ENCODE measurements at places on chromosomes 1 and 21.

- DNase-seq, result no peak
Observed at GRCh38 chr1:163170975-163171676, 31.6 kb downstream of the RGS5 start.

DNA sequence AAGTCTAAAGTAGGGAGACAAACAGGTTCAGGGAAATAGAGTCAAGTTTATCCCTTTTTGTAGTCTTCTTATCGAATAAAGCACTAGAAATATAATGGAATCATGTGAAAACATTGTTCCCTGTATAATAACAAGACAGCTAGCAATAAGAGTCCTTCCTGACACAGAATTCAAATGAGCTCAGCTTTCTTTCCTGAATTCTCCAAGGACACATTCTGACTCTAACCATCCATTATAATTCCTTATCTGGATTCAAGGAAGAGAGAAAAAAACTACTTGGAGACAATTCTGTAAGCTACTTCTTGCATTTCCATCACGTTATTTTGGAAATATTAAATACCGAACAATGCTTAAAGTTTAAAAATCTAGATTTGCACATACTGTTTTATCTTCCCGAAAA lies 58.8 kb downstream of the ANKRD13C start:
- DNase-seq, result no peak

GRCh38 chr1:206435445-206435844 lies 34.8 kb upstream of the IKBKE start:
- DNase-seq, result no peak

- DNase-seq, result no peak
Observed at GRCh38 chr1:17101261-17101660, 18.0 kb downstream of the PADI2 start.

DNA sequence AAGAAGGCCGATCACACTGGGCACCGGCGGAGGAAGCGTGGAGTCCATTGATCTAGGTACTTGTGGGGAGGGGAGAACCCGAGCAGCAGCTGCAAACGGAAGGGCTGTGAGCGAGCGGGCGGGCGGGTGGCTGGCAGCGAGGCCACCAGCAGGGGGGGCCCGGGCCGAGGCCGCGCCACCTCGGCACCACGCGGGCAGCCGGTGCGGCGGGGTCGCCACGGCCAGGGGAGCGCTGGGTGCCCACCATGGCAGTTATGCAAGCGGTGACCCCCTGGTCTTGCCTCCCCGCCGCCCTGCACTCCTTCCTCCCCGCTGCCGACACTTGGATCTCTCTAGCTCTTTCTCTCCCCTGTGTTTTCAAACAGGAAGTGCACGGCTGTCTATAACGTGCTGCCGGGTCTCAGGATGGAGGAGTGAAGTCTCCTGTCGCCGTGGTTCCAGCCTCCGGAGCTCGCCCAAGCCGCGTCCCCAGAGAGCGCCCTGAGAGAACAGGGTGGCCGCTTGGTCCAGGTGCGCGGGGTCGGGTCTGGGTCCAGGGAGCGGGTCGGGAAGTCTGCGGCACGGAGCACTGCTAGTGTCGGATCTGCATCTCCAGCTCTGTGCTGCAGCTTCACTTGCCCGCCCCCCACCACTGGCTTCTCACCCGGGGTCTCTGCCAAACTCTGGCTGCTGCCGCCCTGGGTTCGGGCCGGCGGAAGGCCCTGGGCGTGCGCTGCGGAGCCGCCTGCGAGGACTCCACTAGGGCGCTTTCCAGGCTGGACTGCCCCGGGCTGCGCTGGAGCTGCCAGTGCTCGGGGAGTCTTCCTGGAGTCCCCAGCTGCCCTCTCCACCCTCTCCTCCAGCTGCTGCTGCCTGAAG lies 22.7 kb downstream of the LRRC8D start:
- DNase-seq, result peak; percentile 62

- DNase-seq, result no peak
Observed at GRCh38 chr1:53277326-53277725, 39.0 kb upstream of the MAGOH start.

- DNase-seq, result no peak
Observed at GRCh38 chr1:19369396-19370090, 57.4 kb downstream of the SLC66A1 start.

- no peak for DNase-seq
Observed at GRCh38 chr1:222893255-222893654, 78.4 kb downstream of the DISP1 start.

DNA sequence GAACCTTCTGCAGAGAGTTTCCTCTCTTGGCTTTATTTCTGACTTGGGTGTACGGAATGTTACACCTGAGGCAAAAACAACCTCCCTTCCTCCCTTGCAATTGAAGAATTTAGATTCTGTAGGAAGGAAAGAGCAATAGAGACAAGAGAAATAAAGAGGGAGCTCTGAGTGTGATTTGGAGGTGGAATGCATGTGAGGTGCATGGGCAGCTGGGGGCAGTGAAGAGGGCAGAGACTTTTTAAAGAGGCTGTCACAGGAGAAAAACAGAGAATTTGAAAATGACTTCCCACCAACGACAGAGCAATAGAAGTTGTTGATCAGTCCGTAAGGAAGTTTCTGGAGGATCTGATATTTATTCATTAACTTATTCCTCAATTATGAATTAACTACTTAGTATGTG lies 172.0 kb upstream of the B3GALT2 start:
- no peak for DNase-seq

GRCh38 chr21:44989943-44990780 lies 50.3 kb downstream of the SLX9 start:
- DNase-seq, result no peak

DNA sequence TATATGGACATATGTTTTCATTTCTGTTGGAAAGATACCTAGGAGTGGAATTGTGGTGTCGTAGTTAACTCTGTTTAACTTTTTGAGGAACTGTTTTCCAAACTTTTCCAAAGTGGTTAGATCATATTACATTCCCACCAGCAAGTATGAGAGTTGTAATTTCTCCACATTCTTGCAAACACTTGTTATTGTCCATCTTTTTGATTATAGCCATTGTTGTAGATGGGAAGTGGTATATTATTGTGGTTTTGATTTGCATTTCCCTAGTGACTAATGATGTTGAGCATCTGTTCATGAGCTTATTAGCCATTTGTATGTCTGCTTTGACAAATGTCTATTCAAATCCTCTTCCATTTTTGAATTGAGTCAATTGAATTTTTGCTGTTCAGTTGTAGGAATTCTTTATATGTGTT lies 19.8 kb downstream of the CAMTA1 start:
- DNase-seq, result no peak

- DNase-seq, result no peak
Observed at GRCh38 chr1:35556484-35557117, 602 bp downstream of the KIAA0319L start.

- DNase-seq, result no peak
Observed at GRCh38 chr1:32100807-32101708, 6.8 kb upstream of the KPNA6 start.

- DNase-seq, result no peak
Observed at GRCh38 chr1:214649607-214650006, 46.6 kb downstream of the CENPF start.

- DNase-seq, result no peak
Observed at GRCh38 chr1:60458111-60458510, 384.5 kb upstream of the C1orf87 start.

- DNase-seq, result no peak
Observed at GRCh38 chr1:109705411-109705810, 6.6 kb upstream of the GSTM5 start.

DNA sequence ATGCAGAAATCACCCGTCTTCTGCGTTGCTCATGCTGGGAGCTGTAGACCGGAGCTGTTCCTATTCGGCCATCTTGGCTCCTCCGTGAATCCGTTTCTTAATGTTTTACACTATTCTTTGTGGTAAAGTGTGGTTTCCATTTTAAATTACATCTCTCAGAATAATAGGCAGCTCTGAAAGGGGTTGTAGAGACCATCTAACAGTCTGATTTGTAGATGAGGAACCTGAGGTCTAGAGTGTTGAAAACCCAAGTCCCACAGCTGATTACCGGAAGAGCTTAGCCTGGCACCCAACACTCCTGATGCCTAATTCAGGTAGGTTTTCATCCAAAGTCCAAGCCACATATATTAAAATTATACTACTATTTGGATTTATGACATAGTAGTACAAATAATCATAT lies 144.0 kb downstream of the LEPR start:
- DNase-seq, result no peak

DNA sequence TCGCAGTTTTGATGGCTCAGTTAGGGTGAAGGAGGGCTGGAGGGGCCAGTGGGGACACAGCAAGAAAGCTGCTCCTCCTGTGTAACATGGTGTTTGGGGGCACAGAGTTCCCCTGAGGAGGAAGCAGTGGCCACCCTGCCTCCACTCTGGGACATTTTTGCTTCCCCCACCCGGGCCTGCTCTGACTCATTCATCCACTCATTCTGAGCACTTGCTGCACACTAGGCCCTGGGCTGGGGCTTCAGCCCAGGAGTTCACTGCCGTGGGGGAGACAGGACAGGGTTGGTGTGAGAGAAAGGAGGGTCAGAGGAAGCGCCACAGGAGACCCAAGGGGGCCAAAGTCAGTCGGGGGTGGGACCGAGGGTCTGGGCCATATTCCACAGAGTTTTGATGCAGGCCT lies 41.4 kb upstream of the ACOT11 start:
- DNase-seq, result no peak

- no peak for DNase-seq
Observed at GRCh38 chr21:34811368-34811767, 142.6 kb downstream of the CLIC6 start.

GRCh38 chr1:204923201-204923600 lies 52.5 kb downstream of the NFASC start:
- DNase-seq, result no peak

- no peak for DNase-seq
Observed at GRCh38 chr1:183063349-183063748, 40.1 kb downstream of the LAMC1 start.

DNA sequence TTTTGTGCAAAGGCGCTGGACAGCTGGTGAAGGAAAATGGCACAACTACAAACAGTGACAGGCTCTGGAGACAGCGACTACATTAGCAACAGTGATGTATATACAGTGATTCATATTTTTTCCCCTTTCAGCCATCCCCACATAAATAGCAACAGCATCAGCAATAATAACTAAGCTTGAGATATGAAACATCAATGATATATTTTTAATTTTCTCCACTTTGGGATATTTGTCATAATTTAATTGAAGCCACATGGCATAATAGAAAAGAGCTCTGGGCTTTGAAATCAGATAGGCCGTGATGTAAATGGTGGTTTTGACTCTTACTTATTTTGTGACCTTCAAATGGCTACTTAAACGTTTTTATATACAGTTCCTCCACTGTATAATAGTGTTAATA lies 764.3 kb upstream of the PRMT6 start:
- no peak for DNase-seq

DNA sequence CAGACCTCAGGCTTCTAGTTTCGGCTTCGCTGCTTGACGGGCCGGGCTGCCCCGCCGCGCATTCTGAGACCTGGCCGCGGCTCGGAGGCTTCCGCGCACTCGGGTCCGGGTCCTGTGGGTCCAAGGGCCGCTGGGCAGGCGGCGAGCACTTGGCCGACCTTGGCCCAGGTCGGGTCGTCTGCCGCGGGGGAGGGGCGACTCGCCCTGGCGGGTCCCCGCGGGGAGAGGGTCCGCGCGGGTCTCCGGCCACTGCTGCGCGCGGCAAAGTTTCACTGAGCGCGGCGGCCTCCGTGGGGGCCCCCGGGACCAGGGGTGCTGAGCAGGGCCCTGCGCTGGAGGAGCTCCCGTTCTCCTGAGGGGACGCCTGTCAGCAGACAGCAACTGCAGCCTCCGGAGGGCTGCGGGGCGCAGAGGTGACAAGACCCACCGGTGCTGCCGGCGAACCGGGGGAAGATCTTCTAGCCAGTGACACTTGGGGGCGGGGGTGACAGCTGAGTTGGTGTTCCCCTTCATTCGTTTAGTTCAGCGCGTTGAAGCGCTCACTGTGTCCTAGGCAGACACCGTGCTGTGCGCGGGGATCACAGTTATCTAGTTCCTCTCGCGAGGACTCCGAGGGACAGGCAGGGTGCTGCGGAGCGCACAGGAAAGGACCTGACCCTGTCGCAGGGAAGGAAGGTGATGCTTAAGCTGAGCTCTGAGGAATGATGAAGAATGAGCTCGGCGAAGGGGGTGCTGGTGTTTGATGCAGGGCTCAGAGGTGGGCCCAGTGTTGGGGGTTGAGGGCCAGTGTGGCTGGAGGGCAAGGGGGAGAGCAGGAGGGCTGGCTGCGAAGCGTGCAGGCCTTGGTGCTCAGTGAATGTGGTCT lies 725 bp downstream of the MTFR1L start:
- DNase-seq, result peak; percentile 46

DNA sequence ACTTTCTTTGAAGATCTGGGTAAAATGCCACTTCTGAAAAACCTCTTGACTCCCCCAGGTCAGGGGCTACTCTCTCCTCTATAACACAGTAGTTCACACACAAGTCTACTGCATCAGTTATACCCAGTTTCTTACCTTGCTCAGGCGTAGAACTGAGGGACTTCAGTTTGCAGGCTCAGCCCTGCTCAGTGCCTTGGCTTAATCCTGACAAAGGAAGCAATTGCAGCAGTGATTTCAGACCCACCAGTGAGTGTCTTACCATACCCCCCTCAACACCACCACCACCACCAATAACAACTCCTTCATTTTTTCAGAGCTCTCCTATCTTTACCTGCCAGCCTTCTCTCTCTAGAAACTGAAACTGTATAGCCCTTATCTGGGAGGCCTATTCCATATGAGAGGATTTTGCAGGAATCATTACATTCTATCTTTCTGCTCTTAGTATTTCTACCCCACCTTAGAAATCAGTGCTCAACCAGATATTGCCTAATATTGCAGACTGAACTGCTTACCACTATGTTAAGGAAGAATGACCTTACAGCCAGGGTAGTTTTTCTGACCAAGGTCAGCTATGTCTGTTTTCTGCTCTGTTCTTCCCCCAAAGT lies 105.5 kb upstream of the S1PR1 start:
- no peak for DNase-seq

DNA sequence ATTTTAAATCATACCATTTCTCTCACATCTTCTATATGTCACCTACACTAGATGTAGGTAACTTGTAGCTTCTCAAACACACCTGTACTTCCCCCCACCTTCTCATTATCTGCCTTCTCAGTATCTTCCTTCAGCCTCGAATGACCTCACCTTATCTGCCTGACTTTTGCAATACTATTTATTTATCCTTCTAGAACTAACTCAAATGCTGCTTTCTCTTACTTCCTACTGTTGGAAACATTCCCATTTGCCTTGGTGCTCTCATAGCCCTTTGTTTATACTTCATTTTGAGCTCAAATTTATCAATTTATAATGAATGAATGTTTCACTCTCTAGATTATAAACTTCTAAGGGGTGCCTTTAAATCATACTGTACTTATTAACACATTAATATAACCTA lies 50.4 kb upstream of the KIAA1614 start:
- DNase-seq, result no peak

Data from stimulated activated CD8-positive, alpha-beta memory T cell treated with anti-CD3 and anti-CD28 coated beads, Interleukin-4, amount 100 ng/mL, for 4 hours (primary cell).